ENCODE measurements at places on chromosomes 5 and 9.

- no peak for DNase-seq
Measured at GRCh38 chr9:123483191-123483803, 127.3 kb downstream of the CRB2 start.

DNA sequence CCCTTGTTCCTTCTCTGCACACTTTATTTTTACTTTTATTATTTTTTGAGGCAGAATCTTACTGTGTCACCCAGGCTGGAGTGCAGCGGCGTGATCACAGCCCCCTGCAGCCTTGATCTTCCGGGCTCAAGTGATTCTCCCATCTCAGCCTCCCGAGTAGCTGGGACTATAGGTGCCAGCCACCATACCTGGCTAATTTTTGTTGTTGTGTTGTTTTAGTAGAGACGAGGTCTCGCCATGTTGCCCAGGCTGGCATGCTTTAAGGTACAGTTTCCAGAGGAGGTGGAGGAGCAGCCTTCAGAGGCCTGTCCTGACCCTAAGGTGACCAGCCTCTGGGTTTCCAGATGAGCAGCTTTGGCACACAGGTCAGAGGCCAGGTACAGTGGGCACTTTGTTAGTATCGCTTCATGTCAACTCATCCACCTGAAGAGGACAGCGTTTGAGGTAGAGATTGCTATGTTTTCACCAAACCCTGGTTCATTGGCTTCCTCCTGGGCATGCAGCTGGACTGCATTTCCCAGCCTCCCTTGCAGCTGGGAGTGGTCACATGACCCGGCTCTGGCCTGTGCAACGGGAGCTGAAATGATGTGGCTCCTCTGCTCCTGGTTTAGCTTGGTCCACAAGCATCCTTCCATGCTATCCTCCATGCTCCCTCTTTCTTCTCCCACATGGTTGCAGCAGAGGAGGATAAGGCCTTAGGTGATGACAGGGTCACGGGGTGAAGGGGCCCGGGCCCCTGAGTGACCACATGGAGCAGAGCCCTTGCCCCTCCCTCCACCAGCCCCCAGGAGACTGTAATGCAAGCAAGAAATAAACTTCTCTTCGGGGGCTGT lies 139.3 kb upstream of the IER5L start:
- DNase-seq = no peak

GRCh38 chr9:101495810-101496209 lies 37.8 kb upstream of the RNF20 start:
- no peak for DNase-seq

DNA sequence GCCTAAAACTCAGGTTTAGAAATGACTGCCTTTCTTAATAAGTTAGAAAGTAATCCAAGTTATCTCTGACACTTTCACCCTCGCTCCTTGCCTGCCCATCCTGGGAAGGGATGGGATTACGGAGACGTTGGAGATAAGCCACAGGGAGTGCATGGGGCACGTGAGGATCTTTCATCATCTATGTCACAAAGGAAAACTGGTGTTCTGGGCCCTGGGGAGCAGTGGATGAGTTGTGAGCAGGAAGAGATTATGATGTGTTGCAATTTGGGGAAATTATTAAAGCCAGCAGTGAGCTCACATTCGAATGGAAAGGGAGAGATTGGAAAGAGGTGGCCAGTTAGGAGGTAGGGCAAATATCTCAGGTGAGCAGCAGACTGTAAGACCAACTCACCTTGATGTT lies 12.8 kb downstream of the AFAP1L1 start:
- DNase-seq = no peak

GRCh38 chr5:146785065-146785464 lies 93.5 kb downstream of the PPP2R2B start:
- DNase-seq = no peak

GRCh38 chr9:94772639-94773303 lies 46.3 kb downstream of the AOPEP start:
- peak; percentile 92 for DNase-seq

DNA sequence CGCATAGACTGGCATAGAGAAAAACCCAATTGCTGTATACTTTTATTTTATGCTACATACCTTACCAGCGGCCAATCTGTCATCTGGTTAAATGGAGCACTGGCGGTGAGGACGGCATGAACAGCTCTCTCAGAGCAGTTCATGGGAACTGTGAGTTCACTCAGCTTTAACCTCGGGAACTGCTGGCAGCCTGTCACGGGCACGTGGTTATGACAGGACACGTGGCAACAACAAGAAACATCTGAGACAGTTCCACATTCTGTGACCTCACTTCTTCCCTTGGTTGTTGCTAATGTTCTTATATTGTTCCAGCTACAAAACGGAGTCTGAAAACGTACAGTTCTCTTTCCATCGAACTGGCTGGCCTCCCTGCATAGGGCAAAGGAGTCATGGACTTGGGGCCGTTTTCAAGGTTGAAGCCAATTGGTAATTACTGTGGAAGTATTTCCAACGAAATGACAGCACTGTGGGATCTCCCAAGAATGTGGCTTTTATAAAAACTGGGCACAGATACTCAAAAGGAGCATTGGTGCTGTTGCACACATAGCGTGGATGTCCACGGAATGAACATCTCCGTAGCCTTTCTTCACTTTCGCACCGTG lies 246.3 kb upstream of the DAP start:
- DNase-seq = no peak

- no peak for DNase-seq
Measured at GRCh38 chr5:82023644-82024043, 51.8 kb downstream of the ATG10 start.

DNA sequence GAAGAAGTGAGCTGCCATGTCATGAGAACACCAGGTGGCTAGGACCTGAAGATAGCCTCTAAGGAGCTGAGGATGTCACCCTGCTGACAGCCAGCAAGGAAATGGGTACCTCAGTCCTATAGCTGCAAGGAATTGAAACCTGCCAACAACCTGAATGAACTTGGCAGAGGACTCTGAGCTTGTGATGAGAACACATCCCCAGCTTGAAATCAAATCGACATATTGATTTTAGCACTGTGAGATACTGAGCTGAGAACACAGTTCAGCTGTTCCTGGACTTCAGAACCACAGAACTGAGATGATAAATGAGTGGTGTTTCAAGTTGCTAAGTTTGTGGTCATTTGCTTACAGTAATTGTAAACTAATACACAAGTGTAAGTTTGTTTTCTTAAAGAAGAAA lies 5.5 kb upstream of the RASEF start:
- no peak for DNase-seq

DNA sequence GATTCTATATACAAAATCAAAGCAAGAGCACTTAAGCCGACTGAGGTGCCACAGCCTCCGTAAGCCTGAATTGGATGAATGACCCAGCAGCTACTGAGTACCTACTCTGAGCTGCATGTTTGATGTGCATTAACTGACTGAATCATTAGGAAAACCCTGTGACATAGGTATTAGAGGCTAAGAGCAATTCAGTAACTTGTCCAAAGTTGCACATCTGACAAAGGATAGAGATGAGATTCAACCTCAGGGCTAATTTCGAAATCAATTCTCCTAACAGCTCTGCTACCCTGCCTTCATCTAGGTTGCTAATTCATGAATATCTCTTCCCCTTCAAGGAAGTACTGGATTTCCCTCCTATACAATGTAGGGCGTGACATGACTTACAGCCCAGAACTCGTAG lies 89.1 kb upstream of the GLIS3 start:
- no peak for DNase-seq

GRCh38 chr5:175252234-175252805 lies 191.7 kb downstream of the DRD1 start:
- no peak for DNase-seq

GRCh38 chr5:53323943-53324642 lies 156.3 kb upstream of the FST start:
- no peak for DNase-seq

DNA sequence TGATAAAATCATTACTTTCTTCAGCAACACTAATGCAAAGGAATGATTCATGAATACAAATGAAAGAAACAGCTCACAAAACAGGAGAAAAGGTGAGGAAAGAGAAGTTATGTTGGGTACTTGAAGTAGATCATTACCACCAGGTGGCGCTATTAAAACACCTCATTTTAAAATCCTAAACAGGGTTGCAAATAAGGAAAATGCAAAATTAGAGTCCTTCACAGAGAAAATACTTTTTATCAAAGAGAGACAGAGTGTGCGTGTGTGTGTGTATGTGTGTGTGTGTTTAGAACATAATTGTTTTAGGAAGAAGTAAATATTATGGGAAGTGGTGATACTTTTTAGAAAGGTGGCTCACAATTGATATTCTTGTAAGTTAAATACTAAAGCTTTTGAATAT lies 49.5 kb upstream of the CD180 start:
- peak; percentile 4 for DNase-seq

DNA sequence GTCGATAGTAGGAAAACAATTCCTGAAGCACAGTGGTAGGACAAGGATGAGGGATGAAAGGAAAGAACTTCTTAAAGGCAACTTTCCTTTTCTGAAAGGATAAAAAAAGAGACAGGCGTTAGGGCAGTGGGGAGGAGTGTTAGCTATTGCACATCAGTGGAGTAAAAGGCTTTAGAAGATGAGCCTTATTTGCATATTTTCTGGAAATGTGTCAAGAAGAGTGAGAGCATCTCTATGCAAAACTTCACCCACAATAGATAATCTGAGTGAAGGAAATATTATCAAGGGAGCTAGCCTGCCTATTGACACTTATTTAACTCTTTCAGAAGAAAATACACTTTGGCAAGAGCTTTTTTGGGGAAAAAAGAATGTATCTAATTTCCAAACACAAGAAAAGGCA lies 151.6 kb downstream of the MACIR start:
- DNase-seq = no peak

DNA sequence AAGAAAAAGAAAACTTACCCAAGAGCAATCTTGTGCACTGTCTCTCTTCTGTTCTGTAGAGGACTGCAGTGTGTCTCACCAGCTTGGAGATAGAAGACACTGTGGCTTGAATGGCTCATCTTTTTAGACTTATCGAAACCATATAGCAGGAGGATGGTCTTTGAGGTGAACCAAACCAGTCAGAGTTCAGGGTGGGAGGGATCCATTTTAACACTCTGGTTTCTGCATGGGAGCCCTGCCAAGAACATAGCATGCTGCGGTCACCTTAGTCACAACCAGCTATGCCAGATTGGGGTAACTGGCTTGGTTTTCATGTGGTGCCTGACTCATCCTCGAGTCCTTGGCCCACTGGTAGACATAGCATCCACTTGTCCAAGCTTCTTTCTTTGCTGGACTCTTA lies 135.1 kb downstream of the PAPPA start:
- no peak for DNase-seq

DNA sequence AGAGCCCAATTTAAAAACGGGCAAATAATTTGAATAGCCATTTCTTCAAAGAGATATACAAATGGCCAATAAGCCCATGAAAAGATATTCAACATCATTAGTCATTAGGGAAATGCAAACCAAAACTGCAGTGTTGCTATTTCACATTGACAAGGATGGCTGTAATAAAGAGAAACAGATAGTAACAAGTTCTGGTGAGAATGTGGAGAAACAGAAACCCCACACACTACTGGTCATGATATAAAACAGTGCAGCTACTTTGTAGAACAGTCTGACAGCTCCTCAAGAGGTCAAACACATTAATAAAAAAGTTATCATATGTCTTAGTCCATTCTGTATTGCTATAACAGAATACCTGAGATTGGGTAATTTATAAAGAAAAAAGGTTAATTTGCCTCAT lies 237.0 kb upstream of the GRAMD2B start:
- no peak for DNase-seq

GRCh38 chr5:16737620-16738364 lies 121.0 kb upstream of the RETREG1 start:
- DNase-seq = no peak

GRCh38 chr5:170305016-170305645 lies 7.6 kb upstream of the LCP2 start:
- no peak for DNase-seq

GRCh38 chr9:22976454-22976853 lies 529.8 kb downstream of the DMRTA1 start:
- DNase-seq = no peak

DNA sequence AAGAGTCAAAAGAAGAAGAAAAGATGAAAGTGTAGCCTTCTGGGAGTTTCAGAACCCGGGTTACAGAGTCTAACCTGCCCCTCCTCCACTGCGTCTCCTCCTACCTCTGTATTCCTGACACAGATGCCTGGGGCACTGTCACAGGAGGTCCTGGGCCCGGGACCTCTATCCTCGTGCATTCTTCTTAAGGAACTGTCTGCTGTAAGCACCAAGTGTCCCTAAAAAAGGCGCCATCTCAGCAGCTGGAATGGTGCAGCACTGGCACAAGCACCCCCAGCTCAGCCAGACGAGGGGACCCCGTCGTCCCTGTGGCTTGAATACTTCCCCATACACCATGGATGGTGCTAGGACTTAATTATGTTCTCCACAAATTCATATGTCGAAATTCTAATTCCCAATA lies 35.8 kb upstream of the MVB12B start:
- DNase-seq = no peak

- DNase-seq = no peak
Measured at GRCh38 chr9:108325406-108325805, 530.4 kb downstream of the ACTL7B start.

DNA sequence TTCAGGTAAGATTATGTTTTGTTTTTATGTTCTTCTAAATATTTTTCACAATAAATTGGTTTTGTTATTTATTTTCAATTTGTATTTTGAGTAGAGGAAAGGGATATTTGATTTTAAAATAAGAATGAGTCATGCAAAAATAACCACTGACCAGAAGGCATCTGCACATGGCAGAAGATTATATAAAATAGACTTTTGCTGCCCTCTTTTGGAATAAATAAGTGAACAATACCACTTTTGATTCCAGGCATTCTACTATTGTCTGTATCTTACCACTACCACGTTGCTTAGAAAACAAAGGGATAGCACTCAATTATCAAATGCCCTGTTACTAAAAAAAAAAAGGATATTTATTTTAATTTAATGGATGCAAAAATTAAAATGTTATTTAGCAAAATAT lies 227.3 kb upstream of the ITGA1 start:
- DNase-seq = peak; percentile 31

GRCh38 chr9:18396102-18396728 lies 77.7 kb upstream of the ADAMTSL1 start:
- DNase-seq = no peak

DNA sequence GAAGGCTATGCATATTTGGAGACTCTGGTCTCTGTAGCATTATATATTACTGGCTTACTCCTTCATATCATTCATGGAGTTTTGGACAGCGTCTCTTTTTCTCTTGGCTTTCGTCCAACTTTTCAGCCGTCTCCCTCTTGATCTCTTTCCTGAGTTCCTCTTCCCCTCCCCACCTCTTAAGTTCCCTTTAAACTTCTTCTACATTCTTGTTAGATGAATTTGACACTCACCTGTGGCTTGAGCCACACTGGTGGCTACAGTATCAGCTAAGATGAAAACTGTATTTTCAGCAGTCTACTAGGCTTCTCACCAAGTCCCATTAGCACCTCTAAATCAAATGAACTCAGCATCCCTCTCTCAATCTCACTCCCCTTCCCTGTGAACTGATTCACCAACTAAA lies 128.1 kb downstream of the STARD4 start:
- DNase-seq = no peak

- DNase-seq = no peak
Measured at GRCh38 chr5:162668926-162669325, 601.4 kb downstream of the GABRG2 start.

- DNase-seq = peak; percentile 31
Measured at GRCh38 chr5:77946381-77947040, 170.4 kb upstream of the TBCA start.

GRCh38 chr5:7597059-7597642 lies 201.2 kb downstream of the ADCY2 start:
- no peak for DNase-seq
